ENCODE measurements at places on chromosomes 1 and 21.
A peak's percentile ranks its signal among the peaks of the same experiment; 100 is the strongest.

GRCh38 chr1:231332761-231333160 lies 4.9 kb downstream of the EXOC8 start:
- no peak for DNase-seq

GRCh38 chr1:165903672-165904071 lies 76.3 kb downstream of the UCK2 start:
- DNase-seq, result no peak

DNA sequence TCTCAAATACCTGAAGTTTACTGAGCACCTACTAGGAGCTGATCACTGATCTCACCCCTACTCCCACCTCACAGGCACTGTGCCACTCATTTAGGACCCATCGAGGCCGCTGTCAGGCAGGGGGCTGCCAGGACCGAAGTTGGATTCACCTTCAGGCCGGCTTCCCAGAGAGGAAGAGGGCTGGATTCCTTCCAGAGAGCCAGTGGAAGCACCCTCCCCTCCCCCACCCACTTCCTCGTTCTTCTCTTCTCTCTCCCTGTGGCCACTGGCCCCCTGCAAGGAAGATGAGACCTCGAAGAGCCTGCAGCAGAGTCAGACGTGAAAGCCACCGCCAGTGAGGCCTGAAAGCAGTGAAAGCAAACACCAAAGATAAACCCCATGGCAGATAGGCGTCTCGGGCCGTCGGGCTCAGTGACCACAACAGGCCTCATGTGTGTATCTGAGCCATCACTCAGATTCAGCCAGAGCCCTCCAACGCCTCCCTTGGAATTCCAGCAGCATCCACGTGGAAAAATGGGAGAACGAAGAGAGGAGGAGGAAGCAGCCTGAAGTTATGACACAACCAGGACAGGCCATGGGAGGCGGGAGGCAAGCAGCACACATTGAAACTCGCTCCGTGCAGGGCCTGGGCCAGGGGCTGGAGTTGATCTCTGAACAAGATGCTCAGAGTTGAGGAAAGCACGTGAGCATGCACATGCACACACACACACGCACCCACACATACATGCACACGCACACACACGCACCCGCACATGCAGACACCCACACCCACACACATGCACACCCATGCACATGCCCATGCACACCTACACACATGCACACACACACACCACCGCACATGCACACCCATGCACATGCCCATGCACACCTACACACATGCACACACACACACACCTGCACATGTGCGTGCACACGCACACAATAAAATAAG lies 6.2 kb upstream of the AGTRAP start:
- DNase-seq, result no peak

GRCh38 chr1:67578397-67579020 lies 106.5 kb upstream of the GADD45A start:
- no peak for DNase-seq

DNA sequence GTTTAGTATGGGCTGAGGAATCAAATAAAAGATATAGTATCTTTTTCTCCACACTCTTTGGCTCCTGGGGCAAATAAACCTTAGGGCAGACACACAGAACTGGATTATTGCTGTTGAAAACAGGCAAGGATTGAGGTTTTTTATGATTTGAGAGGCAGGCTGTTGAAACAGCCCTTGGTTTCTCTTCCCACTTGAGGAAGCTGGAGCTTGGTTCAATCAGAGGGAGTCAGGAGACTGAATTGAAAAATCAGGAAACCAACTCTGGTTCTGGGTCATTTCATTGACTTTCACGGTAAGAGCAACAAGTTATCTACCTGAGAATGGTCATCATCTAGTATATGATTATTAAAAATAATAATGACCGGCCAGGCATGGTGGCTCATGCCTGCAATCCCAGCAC lies 108.4 kb downstream of the CNIH3 start:
- no peak for DNase-seq

- no peak for DNase-seq
These were observed 11.8 kb downstream of the PATJ start for GRCh38 chr1:61753998-61754508.

- DNase-seq, result no peak
These were observed 48.9 kb upstream of the GADD45A start for GRCh38 chr1:67636146-67636545.

- DNase-seq, result no peak
These were observed 5.0 kb downstream of the HSPG2 start for GRCh38 chr1:21932127-21932526.

GRCh38 chr1:14980621-14981218 lies 172.8 kb upstream of the TMEM51 start:
- DNase-seq, result no peak

GRCh38 chr1:40679165-40679953 lies 12.1 kb upstream of the NFYC start:
- DNase-seq, result no peak

- DNase-seq, result no peak
These were observed 177.7 kb upstream of the HP1BP3 start for GRCh38 chr1:20964540-20965484.

DNA sequence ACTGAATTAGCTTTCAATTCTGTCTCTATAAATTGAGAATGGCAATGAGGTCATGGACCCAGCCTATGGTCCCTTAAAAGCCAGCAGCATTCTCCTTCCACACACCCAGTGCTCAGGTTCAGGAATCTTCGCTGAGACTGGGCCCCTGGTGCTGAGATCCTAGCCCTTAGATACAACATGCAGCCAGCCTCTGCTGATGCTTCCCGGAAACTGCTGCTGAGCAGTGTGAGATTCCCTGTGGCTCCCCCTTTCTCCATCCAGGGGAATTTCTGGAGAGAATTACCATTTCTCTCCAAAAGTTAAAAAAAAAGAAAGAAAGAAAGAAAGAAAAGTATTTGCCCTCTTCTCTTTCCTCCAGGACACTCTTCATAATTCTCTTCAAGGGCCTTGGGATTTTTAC lies 31.7 kb upstream of the RALGPS2 start:
- DNase-seq, result no peak

GRCh38 chr21:39288987-39289386 lies 24.4 kb downstream of the BRWD1 start:
- no peak for DNase-seq

- no peak for DNase-seq
These were observed 25.8 kb downstream of the CCN1 start for GRCh38 chr1:85606414-85606800.

DNA sequence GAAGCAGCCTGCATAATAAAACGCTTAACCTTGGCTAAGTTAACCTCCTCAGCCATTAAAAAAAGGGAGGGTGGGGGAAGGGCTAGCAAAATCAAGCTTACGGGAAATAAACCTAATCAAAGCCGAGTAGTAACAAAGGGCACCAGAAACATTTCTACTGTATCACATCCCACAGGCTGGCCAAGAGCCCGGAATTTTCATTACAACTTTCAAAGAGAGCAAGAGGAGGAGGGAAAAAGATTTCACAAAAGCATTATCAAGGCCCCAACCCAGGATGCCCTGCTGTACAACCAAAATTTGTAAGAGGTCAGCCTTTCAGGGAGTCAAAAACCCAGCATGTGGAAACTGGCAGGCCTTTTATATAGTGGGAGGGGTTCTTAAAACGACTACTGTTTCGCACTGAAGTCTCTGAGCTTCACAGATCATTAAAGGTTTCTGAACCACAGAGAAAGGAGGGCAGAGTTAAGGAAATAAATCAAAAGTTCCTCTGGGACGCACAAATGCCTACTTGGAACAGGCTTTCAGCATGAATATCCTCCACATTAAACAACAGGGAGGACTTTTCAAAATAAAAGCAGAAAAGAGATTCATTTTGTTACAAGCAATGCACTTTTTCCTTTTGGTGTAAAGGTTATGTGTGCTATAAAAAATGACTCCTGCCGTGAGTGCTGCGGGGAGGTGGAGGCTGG lies 90.4 kb downstream of the SLC45A1 start:
- DNase-seq, result peak; percentile 55

DNA sequence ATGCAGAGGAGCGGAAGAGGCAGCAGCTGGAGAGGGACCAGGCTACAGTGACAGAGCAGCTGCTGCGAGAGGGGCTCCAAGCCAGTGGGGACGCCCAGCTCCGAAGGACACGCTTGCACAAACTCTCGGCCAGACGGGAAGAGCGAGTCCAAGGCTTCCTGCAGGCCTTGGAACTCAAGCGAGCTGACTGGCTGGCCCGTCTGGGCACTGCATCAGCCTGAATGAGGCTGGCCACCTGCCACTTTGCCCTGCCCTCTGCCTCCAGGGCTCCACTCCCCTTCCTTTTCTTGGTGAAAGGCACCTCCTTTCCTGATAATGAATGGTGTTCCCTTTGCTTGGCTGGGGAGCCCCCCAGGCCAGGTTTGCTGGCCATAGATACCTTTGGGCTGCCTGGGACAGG lies 3.3 kb upstream of the HMGN2 start:
- DNase-seq, result no peak

GRCh38 chr1:230778916-230779590 lies 31.9 kb downstream of the CAPN9 start:
- DNase-seq, result no peak

DNA sequence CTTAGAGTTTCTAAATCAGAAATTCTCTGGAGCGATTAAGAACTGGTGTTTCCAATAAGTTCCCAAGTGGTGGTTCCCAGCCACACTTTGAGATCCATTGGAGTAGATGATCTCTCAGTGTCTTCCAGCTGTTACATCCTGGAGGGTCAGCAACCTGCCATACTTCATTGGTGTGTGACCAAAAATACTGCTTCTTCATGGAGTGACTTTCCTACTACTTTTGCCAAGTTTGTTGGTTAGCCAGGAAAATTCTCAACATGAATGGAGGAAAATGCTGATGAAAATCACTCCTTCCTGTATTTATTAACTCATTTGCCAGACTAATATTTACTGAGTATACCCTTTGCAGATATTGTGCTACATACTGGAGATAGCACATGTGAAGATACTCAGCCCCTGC lies 186.1 kb downstream of the FGGY start:
- no peak for DNase-seq

DNA sequence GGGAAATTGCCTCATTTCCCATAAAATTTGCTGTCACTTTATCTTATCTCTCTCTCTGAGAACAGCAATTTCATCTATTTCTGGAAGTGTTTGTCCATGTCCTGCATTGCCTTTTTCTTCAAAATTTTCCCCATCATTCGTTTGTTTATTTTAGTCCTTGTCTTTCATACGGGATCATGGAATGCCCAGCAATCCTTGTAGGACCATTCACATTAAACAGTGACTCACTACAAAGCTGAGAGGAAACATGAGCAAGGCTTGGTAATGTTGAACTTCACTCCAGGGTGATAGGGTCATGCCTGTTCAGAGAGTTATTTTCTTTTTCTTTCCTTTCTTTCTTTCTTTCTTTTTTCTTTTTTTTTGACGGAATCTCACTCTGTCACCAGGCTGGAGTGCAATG lies 32.2 kb upstream of the HNRNPU start:
- no peak for DNase-seq

- no peak for DNase-seq
These were observed 68.4 kb upstream of the ABCG1 start for GRCh38 chr21:42150474-42151085.

GRCh38 chr1:30727824-30728223 lies 4.4 kb upstream of the MATN1 start:
- DNase-seq, result peak; percentile 47

DNA sequence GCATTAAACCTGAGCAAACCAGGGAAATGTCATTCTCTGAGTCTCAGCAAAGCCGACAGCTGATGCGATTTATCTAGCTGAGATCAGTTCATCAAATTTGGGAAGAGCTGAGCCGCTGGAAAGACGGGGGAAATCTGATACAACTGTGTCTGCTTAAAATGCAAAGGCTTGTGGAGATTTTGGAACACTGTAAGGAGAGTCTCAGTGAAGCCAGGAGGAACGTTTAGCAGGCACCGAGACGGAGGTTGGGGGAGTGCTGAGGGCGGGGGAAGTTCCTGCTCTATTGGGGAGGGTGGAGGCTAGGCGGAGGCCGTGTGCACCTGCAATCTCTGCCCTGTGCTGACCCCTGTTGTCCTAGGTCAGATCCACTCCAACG lies 143.2 kb upstream of the CSF3R start:
- DNase-seq, result no peak

DNA sequence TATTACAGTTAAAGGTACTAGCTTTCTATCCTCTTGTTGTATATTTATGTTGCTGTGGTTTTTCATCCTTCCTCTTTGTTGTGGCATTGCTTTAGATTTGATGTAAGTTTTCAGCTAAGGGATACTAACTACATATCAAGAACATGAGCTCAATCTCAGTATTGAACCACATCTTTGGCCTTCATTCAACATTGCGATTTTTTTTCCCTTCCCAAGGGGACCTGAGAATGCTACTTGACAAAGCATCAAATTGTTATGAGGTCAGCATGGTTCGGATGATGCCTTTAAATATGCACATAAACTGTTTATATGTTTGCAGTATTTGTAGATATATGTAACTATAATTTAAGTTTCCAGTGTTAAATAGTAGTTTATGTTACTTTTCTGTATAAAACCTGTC lies 31.7 kb upstream of the GPR88 start:
- DNase-seq, result no peak

GRCh38 chr1:169460191-169460833 lies 25.4 kb downstream of the SLC19A2 start:
- DNase-seq, result no peak

DNA sequence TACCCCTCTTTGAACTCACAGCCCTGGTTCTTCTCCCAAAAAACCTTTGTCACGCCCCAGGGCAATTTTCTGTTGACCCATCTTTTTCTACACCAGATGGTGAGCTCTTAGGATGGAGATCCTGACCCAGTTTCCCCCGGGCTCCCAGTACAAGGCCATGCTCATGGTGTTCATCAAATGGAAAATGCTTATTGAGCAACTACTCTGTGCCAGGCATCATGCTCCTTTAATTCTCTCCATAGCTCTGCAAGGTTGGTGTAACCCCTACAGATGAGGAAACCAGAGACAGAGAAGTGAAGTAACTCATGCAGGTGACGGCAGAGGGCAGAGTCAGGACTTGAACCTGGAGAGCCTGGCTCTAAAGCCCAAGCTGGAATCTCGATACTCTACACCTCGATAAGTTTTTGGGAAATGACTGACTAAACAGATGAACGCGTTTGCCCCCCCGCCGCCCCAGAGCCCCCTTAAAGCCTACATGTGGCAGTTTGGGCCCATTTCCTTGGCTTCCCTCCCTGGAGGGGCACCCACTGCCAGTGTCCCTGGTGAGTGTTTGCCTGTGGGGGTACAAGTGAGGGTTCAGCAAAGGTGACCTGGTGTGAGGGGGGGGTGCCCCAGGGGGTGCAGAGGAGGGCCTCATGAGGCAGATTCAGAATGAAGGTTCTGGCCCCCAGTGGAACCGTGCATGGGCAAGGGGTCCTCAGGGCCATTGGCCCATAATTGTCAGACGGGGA lies 30.2 kb upstream of the RUNX3 start:
- no peak for DNase-seq

- DNase-seq, result no peak
These were observed 59.6 kb downstream of the FOXO6 start for GRCh38 chr1:41420860-41421259.

GRCh38 chr1:169108863-169109560 lies 2.5 kb downstream of the ATP1B1 start:
- no peak for DNase-seq

- no peak for DNase-seq
These were observed 38.4 kb downstream of the IGSF21 start for GRCh38 chr1:18145851-18146618.

DNA sequence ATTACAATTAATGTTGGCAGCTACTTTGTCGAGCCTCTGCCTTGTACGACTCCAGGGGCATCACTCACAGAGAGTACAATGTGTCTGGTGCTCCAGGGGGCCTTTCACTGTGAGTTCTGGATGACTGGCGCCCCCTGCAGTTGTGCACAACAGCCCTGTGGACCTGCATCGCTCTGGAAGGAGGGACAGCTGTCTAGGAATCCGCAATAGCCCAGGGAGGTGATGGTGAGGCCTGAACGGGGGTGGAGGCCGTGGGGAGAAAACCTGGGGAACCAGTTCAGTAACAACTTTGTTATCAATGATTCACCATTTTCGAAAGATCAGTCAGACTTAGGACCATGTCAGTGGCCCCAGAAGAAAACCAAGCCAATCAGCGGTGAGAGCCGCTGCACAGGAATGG lies 189.1 kb downstream of the KAZN start:
- no peak for DNase-seq

All from SW480 (cell line).